RPMI8226 (cell line): ENCODE measurements at places on chromosomes 12 and 14.

DNA sequence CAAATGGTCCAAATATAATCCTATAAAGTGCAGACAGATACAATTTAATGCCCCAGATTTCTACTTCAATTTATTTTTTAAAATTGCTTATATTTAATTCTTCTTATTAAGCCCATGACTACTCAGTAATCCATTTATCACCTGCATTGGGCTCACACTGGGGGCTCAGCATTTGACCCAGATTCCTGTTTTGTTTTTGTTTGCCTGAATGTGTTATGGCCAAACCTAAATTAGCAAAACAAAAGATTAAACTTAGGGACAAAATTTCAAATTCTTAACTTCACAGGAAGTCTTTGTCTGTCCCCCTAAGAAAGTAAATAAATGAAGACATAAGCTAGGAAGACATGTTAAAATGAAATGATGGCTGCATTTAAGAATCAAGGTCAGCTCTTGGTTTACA is 322.3 kb downstream of the RMST start:
- no peak for DNase-seq

DNA sequence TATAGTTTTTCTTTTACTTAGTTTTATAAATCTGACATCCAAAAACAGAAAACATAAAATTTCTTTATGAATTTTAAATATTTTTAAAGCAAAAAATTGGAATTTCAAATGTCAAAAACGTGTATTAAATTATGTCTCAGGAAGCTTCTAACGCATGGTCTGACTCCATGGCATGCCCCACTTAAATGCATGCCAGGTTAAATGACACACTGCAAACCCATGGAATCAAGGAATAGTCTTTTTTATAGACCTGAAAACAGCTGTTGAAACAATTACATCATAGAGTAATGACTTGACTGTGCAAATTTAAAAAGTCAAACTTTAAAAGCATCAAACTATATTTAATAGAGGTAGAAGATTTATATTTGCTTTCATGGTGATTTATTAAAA is 96.1 kb upstream of the DACT1 start:
- DNase-seq, result no peak

DNA sequence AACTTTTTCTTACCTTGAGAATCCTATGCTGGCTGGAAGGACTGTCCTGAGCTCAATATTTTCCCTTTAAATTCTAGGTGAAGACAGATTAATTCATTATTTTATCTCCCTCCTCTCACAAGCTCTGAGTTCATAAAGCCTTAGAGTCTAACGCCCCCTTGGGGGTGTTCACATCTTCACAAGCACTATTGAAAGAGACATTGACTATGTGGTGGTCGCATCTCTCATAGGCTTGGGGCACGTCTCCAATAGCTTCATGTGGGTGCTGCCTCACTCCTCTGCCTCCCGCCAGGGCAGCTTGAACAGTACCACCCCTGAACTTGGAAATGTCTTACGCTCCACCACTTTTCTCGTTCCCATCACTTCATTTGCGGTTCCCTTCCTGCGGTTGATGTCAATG is 106.2 kb downstream of the UNC79 start:
- DNase-seq, result no peak

DNA sequence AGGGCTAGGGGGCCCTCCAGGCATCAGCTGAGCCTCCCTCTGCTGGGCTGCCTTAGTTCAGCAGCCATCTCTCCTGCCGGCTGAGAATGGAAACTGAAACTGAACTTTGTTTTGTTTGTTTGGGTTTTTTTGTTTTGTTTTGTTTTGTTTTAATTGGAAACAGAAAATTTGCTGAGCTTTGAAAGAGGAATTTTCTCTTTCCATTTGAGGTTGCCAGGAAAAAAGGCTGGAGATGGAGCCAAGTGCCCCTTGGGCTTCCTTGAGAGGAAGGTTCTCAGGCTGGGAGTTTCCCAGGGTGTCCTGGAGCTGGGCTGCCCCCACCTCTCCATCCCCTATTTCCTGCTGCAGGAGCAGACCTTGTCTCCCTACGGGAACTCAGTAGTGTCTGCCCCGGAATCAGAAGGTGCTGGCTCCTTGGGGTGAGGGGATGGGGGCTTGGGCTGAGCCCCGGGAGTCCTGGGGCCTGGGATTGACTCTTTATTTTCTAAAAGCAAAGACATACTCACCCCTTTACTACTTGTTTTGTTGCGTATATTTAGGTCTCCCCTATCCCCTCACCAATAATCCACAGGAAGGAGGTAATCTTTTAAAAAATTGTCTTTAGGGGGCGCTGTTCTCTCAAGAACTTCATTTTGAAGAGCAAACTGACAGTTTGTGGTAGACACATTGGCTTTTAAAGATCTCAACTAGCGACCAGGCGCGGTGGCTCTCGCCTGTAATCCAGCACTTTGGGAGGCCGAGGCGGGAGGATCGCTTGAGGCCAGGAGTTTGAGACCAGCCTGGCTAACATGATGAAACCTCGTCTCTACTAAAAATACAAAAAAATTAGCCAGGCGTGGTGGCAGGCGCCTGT is 21.3 kb upstream of the OASL start:
- peak; percentile 82 for DNase-seq

GRCh38 chr12:80821513-80822000 is 104.8 kb downstream of the MYF5 start:
- no peak for DNase-seq

GRCh38 chr12:15962760-15963159 is 51.6 kb downstream of the DERA start:
- DNase-seq, result no peak

DNA sequence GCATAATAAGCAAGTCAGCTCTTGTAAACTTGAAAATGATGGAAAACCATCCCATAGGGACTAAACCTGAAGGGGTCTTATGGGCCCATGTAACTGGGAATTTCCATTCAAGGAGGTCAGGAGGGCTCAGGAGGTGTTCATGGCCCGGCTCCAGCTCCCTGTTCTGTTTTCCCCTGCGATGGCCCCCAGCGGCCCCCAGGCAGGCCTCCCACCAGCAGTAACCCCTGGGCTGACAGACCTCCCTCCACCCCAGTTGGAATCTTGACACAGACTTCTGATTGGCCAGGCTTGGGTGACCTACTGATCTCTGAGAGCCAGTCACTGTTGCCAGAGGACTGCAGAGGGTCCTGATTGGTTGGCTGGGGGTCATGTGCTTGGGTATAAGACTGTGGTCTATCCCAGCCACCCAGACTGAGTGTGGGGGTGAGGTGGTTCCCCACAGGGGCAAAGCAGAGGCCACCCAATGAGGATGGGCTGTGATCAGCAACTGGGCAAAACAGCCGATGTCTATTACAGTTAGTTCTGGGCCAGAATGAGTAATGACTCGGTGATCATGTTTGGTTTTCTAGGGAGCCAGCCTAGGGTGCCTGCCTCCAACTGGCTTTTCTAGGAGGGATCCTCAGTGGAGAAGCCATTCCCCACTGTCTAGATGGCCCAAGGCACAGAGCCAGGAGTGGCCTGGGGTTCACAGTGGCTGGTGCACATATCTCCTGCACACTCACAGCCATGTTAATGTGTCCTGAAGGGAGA is 27.0 kb downstream of the RHOF start:
- no peak for DNase-seq

GRCh38 chr14:88552876-88553275 is 1.9 kb downstream of the PTPN21 start:
- no peak for DNase-seq

GRCh38 chr14:58272588-58273372 is 25.6 kb upstream of the ARID4A start:
- peak; percentile 7 for DNase-seq

- DNase-seq, result no peak
Measured at GRCh38 chr12:47785036-47785886, 12.2 kb downstream of the SLC48A1 start.

GRCh38 chr14:104383088-104383995 is 196.2 kb upstream of the C14orf180 start:
- no peak for DNase-seq

GRCh38 chr12:74980510-74980909 is 229.1 kb downstream of the KCNC2 start:
- no peak for DNase-seq

- no peak for DNase-seq
Measured at GRCh38 chr12:22993609-22994315, 368.8 kb downstream of the ETNK1 start.

GRCh38 chr12:45235087-45236025 is 19.5 kb downstream of the ANO6 start:
- DNase-seq, result no peak

DNA sequence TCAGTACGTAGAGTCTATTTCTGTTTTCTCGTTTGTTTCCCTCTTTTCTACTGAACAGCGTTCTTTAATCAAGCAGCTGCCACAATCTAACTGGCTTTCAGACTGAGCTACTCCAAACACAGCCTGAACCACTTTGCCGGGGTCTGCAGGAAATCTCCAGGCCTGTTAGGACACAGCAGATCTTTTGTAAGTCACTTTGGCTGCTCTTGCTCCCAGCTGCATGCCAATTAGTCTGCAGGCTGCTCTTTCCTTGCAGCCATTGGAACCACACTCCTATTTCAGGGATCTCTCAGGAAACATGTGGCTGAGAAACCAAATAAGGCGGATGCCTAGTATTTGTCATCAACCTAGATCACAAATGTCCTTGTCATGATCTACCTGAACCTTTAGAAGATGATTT is 73.6 kb downstream of the TMTC1 start:
- DNase-seq, result no peak

GRCh38 chr12:3055026-3055703 is 22.0 kb upstream of the TSPAN9 start:
- no peak for DNase-seq
